ENCODE measurements at places on chromosomes 4 and X. TPM values are rescaled to one million over a fixed set of nuclear protein-coding genes. Genes with fewer than 3 reads are reported as not detected.
A peak's percentile ranks its signal among the peaks of the same experiment; 100 is the strongest.

DNA sequence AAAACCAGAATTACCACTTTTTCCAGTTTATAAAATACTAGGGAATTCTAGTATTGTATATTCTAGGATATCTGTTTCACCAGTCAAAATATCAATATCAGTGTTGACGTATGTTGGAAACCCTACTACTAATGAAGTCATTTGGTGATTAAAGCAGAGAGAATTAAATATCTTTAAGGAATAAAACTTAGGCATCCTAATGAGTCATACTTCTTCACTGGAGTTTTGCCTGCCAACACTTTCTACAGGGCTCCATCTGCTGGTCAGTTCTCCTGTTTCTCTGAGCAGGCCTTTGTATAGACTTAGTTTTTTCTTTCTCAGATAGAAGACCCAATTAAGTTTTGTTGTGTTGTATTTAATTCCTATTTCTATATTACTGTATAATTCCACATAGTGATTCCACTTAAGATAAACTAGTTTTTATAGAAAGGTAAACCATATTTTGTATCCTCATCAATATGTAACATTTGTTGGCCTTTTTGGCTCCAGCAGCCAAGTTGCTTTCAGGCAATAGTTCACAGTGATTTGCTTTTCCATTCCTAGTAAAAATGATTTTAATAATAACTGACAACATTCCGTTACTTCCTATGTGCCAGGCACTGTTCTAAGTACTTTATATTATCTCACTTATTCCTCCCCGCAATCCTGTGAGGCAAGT is 3.5 kb downstream of the AP1AR start:
- DNase-seq: peak; percentile 90

- peak; percentile 54 for DNase-seq
Observed at GRCh38 chrX:139559383-139560042, 29.0 kb downstream of the F9 start.

- DNase-seq: no peak
Observed at GRCh38 chr4:78666830-78667258, 109.3 kb upstream of the BMP2K start.

DNA sequence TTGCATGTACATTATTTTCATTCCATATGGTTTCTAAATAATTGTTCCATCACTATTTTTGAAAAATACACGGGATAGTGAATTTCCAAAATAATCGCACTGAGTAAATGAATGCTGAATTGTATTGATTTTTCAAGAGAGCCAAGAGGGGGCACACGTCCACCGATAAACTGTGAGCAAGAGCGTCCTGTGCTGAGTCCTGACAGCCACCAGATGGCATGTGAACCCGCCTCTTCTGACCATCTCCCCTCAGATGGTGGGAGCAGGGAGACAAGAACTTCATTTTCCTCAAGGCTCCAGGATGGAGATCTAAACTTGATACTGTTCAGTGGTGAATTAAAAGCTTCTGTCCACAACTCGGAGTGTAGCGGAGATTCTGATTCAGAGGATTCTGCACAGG is 30.6 kb upstream of the IL9R start:
- DNase-seq: peak; percentile 8

GRCh38 chrX:154990496-154990895 is 32.0 kb downstream of the F8 start:
- no peak for DNase-seq

PCDH19 gene
- under 0.01 TPM for total RNA-seq

PABPC1L2B gene
- not detected for total RNA-seq

CT47B1 gene
- total RNA-seq: not detected

UGT8 gene
- under 0.01 TPM for total RNA-seq

CHRDL1 gene
- total RNA-seq: not detected

SPANXA2 gene
- not detected for total RNA-seq
